ENCODE measurements at places on chromosomes 1 and 21. TPM values are rescaled to one million over a fixed set of nuclear protein-coding genes. Genes with fewer than 3 reads are reported as not detected.

Gene MTARC1
- 3.1 TPM for total RNA-seq

Gene CYYR1
- 1.1 TPM for total RNA-seq

Gene PFDN2
- 68.4 TPM for total RNA-seq

Gene CYP4A11
- total RNA-seq: not detected

Gene ZNF695
- total RNA-seq: not detected

Gene HRNR
- total RNA-seq: not detected

Gene NBPF15
- total RNA-seq: 23.4 TPM

Gene PEX11B
- total RNA-seq: 27.5 TPM

Gene COL6A1
- total RNA-seq: 79.8 TPM

Gene LRRC8D
- 18.3 TPM for total RNA-seq

Gene HNRNPR
- 58.6 TPM for total RNA-seq

Gene DNASE2B
- total RNA-seq: not detected

Gene LBR
- total RNA-seq: 31.8 TPM

Gene KCND3
- under 0.01 TPM for total RNA-seq

Gene RNF207
- 63.4 TPM for total RNA-seq

Gene CYP4A22
- total RNA-seq: not detected
